Stimulated activated CD8-positive, alpha-beta memory T cell treated with anti-CD3 and anti-CD28 coated beads, Interleukin-4, amount 100 ng/mL, for 1 hour (primary cell): ENCODE measurements at places on chromosomes 6 and 20.

- DNase-seq = no peak
Measured at GRCh38 chr6:17102258-17102870, 514 bp downstream of the STMND1 start.

- DNase-seq = no peak
Measured at GRCh38 chr6:140029551-140029950, 655.1 kb upstream of the CITED2 start.

GRCh38 chr6:63904650-63905248 is 269.1 kb downstream of the PHF3 start:
- no peak for DNase-seq

DNA sequence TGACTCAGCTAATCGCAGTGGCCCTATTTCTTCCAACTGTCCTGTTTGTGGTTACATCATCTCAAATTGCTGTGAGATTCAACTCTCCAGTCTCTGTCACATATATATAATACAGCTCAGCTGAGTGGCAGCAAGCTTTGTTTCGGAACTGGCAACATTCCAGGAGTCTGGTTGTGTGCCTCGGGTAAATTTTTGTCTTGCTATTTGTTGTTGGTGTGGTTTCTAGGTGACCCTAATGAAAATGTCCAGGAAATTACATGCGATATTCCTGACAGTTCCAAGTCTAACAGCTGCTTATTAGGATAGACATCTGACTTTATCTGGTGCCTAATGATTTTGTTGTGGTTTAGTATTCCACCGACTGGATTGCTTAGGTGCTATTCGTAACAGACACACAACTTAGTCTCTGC is 581.8 kb downstream of the CD109 start:
- DNase-seq = no peak

- DNase-seq = no peak
Measured at GRCh38 chr6:118815495-118815894, 78.5 kb upstream of the ASF1A start.

GRCh38 chr6:11229655-11230046 is 2.8 kb downstream of the NEDD9 start:
- no peak for DNase-seq

- no peak for DNase-seq
Measured at GRCh38 chr6:131825946-131826345, 18.1 kb downstream of the ENPP1 start.

DNA sequence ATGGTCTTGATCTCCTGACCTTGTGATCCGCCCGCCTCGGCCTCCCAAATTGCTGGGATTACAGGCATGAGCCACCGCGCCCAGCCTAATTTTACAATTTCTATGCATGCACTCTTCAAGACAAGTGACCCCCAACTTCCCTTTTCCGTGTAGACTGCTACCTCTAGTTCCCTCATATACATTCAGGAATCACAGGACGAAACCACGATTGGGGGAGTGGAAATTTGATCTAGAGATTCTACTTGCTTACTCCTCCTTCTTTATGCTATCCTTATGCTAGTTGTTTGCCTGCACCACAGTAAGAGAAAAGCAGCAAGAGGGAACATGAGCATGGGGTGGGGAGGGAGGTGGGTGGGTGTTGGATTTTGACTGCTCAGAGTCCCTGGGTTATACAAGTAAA is 34.9 kb downstream of the OSTM1 start:
- DNase-seq = no peak

DNA sequence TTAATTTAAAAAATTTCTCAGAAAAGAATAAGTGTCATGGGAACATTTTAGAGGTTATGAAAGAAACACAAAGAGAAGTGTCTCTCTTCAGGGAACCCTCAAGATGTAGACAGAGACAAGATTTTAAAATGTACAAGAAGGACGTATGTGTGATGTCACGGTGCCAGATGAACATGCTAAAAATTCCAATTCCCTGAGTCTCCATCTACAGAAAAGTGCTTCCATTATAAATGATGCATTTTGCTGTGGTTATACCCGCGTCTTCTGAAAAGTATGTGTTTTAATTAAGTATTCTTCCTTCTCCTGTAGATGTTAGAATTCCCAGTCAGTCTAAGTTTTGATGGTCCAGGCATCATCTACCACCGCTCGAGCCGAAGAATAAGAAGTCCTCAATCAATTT is 489.1 kb downstream of the PREX1 start:
- no peak for DNase-seq

DNA sequence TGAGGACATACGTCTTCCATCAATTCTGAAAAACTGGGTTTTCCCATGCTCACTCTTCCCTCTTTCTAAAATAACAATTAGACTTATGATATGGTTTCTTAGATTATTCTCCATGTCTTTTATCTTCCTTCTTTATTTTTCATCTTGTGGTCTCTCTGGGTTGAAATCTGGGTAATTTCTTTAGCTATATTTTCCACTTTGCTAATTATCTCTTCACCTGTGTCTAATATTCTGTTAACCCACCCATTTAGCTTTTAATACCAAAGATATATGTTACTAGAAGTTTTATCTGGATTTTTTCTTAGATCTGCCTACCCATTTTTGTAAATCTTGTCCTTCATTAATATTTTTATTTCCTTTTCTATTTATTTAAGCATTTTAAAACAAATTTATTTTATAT is 121.8 kb downstream of the TENT5A start:
- no peak for DNase-seq

- DNase-seq = no peak
Measured at GRCh38 chr6:109345986-109346385, 36.3 kb downstream of the CD164 start.

GRCh38 chr6:56025795-56026194 is 150.4 kb upstream of the BMP5 start:
- no peak for DNase-seq

- no peak for DNase-seq
Measured at GRCh38 chr20:46578745-46579144, 28.3 kb upstream of the OCSTAMP start.

DNA sequence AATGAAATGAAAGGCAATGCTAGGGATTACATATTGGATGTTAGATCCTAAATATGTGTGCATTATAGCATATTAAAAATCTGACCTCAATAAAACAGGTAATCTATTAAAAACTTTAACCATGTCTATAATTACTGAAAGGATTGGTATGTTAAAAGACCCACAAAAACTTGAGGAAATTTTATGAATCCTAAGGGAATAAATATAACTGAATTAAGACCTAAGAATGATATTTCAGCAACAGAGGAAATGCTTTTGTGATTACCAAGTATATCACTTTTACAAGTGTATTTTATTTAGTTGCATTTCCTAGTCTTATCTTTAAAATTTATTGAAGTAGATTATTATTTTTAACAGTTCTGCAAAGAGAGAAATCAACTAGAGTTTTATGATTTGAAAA is 571.5 kb downstream of the HDGFL1 start:
- no peak for DNase-seq

- peak; percentile 22 for DNase-seq
Measured at GRCh38 chr6:28586962-28587745, 61.5 kb downstream of the GPX5 start.
